HCT116 (cell line): ENCODE measurements at places on chromosomes 3 and 15.

DNA sequence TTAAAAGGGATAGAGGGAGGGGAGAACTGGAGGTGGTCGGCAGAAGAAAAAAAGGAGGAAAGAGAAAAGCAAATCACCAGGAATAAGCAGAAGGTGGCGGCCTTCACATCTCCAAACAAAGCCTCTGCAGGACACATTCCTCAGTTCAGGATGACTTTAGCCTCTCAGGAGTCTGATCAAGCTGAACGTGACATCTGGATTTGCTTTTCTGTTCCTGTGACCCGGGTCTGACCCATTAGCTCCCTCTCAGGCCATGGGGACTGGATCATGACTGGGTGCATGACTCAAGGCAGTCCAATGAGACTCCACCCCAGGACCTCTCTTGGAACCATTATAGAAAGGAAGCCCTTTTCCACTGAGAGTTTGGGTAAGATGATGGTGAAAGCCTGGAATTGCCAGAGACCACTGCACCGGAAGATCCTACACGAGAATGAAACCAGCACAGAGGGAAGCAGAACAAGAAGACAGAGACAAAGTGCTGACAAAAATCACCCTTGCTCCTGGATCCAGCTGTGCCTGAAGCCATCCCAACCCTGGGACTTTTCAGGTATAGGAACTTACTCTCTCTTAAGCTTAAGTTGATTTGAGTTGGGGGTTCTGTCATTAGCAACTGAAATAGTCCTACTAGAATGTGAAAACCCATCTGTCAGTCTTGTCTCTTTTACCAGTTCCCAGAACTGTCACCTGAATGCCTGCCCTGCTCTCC is 45.4 kb upstream of the RAD18 start:
- no peaks in the 10 kb centered on the region for H3K4me1 ChIP-seq
- DNase-seq, result no peak
- H3K36me3 ChIP-seq, result no peaks in the 10 kb centered on the region
- no peak overlapping the region for H3K4me3 ChIP-seq
- H3K27ac ChIP-seq, result no peak overlapping the region
- H3K27me3 ChIP-seq, result no peaks in the 10 kb centered on the region

DNA sequence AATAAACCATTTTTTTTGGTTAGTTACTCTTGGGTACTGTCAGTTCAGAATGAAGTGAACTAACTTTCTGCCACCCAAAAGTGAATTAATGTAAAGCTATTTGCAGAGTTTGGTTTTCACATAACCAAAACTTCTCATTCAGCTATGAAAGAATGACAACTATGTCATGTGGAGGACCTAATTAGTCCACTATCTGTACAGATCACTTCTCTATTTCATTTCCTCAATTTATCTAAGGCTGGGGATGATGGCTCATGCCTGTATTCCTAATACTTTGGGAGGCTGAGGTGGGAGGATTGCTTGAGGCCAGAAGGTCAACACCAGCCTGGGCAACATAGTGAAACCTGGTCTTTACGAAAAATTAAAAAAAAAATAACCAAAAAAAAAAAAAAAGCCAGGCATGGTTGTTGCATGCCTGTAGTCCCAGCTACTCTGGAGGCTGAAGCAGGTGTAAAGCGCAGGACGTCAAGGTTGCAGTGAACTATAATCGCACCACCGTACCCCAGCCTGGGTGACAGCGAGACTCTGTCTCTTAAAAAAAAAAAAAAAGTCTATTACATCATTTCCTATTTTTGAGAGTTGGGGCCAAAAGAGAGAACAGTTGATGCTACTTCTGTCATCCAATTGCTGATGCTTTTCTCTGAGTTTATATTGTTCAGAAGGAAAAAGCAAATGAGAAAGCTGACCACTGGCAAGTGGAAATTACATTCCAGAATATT is 8.7 kb downstream of the HYPK start:
- H3K27ac ChIP-seq, result no peak overlapping the region
- H3K4me3 ChIP-seq, result no peak overlapping the region
- DNase-seq, result no peak
- H3K4me1 ChIP-seq, result no peaks in the 10 kb centered on the region
- H3K27me3 ChIP-seq, result no peaks in the 10 kb centered on the region
- peaks cover 73% of the 10 kb centered on the region for H3K36me3 ChIP-seq

DNA sequence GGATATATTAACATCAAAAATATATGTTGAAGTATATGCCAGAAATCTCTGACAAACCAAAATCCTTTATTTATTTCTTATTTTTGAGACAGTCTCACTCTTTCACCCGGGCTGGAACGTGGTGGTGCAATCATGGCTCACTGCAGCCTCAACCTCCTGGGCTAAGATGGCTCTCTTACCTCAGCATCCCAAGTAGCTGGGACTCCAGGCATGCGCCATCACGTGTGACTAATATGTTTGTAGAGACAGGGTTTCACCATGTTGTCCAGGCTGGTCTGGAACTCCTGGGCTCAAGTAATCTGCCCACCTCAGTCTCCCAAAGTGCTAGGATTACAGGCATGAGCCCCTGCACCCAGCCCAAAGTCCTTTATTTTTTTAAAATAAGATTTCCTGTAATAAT is 11.9 kb downstream of the FAIM start:
- H3K4me3 ChIP-seq, result no peak overlapping the region
- DNase-seq, result no peak
- H3K36me3 ChIP-seq, result no peaks in the 10 kb centered on the region

DNA sequence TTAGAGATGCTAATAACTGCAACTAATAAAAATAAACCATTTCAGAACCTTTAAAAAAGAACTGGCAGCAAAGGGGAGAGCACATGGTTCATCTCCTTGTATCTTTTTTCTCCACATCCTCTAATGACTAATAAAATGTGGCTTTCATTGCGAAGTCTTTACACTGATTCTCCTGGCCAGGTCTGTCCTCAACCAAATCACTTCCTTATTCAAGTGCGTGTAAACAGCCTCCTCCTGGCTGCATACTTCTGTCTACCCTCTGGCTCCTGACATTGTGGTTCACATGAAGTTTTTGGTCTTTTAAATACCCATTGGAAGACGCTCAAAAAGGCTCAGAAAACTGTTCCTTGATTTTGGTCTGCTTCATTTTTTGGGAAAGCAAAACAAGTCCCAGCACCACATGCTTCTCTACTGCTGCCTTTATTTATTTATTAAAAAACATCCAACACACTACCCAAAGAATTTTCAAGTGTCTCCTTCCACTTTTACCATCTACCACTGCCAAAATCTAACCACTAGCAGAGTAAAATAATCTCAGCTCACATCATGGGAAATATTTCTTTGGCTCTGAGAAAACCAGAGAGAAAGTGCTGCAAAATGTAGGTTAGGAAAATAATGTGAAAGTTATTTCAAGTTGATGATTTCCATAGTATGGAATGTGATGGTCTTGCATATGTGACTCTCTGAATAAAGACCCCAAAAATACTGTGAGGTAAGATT is 85.1 kb downstream of the EFL1 start:
- H3K4me3 ChIP-seq, result no peak overlapping the region
- H3K27ac ChIP-seq, result no peak overlapping the region
- no peak for DNase-seq
- no peaks in the 10 kb centered on the region for H3K36me3 ChIP-seq
- no peaks in the 10 kb centered on the region for H3K27me3 ChIP-seq
- H3K4me1 ChIP-seq, result no peaks in the 10 kb centered on the region

- H3K4me1 ChIP-seq, result no peaks in the 10 kb centered on the region
- no peak overlapping the region for H3K4me3 ChIP-seq
- H3K36me3 ChIP-seq, result no peaks in the 10 kb centered on the region
- no peaks in the 10 kb centered on the region for H3K27me3 ChIP-seq
Observed at GRCh38 chr3:106957029-106957428, 420.2 kb upstream of the CCDC54 start.

DNA sequence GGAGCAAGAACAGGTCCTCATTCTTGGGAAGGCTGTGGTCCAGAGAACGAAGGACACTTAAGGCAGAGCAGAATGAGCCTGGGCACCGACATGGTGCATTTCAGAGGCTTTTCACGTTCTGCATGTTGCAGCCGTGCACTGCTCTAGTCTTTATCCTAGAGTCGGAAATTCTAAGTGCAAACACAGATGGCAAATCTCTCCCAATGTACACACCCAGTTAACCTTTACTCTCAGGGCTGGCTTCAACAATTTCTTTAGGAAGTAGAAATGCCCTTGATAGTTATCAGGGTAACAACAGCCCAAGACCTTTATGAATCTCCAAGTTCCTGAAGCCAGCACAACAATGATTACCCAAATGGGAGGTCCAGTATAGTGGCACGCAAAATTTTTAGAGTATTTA is 39.1 kb upstream of the LRTM1 start:
- no peaks in the 10 kb centered on the region for H3K36me3 ChIP-seq
- H3K4me3 ChIP-seq, result no peak overlapping the region
- H3K4me1 ChIP-seq, result no peaks in the 10 kb centered on the region
- no peak overlapping the region for H3K27ac ChIP-seq
- no peak for DNase-seq

DNA sequence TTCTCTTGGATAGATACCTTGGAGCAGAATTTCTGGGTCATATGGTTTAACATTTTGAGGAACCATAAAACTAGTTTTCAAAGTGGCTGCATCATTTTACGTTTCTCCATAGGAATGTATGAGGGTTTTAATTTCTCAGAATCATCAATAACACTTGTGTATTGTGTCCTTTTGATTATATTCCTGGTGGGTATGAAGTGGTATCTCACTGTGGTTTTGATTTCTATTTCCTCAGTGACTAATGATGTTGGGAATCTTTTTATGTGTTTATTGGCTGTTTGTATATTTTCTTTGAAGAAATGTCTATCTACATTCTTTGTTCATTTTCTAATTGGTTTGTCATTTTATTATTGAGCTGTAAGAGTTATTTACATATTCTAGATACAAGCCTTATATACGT is 28.8 kb downstream of the CDIN1 start:
- H3K4me1 ChIP-seq, result no peaks in the 10 kb centered on the region
- DNase-seq, result no peak
- H3K27me3 ChIP-seq, result no peaks in the 10 kb centered on the region
- no peak overlapping the region for H3K27ac ChIP-seq
